Head of caudate nucleus (tissue), 42 donors: ENCODE measurements at places on chromosomes 1 and 21.

DNA sequence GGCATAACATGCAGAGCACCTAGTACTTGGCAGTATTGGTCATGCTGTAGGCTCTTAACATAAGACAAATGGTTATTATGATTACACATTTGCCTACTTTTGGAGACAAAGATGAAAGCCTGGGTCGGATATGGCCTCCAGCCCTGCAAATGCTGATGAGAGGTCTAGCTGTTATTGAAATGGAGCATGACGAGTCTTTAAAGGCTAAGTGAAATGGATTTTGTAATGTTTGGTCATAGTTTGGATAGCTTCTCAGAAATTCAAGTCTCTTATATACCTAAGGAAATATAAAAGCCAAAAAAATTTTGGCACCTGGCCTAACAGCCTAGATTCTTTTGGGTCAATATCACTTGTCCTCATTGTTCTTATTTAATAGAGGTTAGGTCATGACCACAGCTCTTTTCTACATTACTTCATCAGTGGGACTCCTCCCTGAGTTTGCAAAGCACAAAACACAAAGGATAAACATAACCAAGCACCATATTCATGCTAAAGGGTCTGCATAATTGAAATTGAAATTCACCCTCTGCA is 69.2 kb upstream of the WLS start:
- DNase-seq = no peak

GRCh38 chr1:244700808-244701207 is 47.9 kb downstream of the DESI2 start:
- no peak for DNase-seq

DNA sequence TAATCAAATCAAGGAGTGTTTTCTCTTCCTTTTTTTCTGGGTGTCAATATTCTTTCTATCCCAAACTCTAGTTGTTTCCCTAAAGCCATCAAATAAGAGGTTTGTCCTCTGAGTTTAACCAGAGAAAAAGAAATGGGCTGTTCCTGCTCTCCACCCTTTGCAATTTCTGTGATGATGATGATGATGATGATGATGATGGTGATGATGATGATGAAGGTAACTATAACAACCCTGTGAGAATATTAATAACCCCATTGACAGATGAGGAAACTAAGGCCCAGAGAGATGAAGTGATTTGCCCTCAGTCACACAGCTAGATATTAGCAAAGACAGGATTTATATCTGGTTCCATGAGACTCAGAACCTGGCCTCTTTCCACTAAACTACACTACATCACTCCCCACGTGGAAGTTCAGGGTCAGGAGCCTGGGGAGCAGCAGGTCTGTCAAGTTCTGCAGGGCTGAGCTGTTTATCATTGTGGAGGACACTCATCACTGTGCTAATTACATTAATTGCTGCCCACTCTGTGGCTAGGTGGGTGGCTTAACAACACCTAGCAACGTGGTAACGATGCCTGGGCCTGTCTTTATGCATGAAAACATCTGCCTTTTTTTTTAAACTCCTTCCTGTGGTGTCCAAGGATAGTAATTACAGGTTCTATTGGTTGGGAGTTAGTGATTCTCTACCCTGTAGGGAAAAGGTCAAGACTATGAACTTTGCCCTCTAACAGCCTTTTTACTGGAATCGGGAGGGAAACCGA is 19.0 kb upstream of the JUN start:
- no peak for DNase-seq

DNA sequence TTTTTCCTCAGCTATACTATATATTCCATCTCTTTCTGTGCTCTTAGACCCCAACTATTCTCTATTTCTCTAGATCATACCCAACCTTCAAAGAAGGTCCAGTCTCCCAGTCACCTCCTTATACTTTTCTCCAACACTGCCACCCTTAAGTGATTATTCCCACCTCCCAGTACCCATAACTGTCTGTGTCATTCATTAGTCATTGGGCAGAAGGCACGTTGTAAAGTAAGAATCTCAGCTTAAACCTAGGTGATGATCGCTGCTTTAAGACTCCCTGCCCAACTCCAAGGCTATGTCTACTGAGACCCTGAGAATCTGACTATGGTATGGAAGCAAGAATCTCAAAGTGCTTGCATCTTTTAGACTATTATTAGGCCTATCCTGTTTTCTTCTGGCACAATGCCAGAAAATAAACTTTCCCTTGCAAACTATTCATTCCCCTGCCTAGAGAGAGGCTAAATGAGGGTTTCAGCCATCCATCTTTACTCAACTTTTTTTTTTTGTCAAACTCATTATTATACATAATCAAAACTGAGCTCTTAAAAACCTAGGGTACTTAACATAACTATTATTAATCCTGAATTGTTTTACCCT is 174.3 kb upstream of the DPT start:
- DNase-seq = no peak

DNA sequence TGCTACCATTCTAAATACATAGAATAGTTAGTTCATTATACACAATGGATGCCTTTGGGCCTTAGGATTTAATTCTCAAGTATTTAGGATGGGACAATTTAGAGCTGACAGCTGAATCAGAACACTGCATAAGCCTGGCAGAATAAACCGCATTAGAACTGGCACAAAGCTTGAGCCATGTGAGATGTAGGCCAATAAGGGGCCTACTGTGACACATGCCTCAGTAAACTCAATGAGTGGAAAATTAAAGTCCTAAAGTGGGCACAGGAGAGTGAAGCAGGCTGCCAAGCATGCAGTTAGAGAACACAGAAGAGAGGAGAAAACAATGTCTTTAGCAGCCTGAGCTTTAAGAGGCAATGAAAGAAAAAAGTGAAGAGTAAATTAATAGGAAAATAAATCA is 24.3 kb downstream of the SCYL3 start:
- no peak for DNase-seq
